CD4-positive, alpha-beta T cell treated with Interleukin-17A for 4 hours (primary cell): ENCODE measurements at places on chromosomes 4 and X.

- no peak for DNase-seq
These were observed 68.0 kb downstream of the ADRA2C start for GRCh38 chr4:3834186-3834662.

- no peak for DNase-seq
These were observed 58.5 kb upstream of the HELT start for GRCh38 chr4:184959786-184960185.

GRCh38 chr4:168028970-168029597 lies 63.3 kb upstream of the ANXA10 start:
- DNase-seq: no peak

DNA sequence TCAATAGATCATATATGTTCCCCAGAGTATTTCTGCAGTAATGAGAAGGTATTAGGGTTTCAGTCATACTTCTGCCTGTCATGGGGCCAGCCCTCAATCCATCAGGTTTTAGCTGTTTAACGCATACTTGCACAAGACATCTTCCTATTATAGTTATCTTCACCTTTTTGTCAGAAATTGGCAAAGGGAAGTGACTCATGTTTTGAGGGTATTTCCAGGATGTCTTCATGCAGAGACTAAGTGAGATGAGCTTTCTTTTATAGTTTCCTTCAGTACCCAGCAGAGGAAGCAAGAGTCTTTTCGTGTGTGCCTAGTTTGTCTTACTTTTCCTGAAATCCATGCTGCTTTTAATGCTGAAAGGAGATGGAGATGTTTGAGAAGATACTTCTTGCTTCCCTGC lies 9.5 kb downstream of the CSTF2 start:
- DNase-seq: peak; percentile 12

DNA sequence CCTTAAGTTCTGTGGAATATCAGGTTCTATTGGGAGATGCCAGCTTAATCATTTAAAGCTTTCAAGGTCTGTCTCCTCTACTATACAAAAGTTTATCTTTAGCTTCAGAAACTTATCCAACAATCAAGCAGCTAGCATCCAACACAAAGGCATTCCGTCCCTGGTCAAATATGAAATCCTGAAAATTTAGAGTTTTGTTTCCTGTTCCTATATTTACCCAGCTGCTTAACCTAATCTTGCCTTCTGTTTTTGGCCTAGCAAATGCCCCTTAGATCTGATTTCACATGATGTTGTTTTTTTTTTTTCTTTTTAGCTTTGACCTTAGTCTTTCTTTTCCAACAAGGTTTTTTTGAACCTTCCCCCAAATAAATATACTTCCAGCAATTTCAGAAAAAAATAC lies 33.8 kb downstream of the FAM13A start:
- DNase-seq: no peak

GRCh38 chr4:161829591-161829990 lies 334.2 kb downstream of the FSTL5 start:
- no peak for DNase-seq

GRCh38 chr4:67393699-67394281 lies 151.5 kb downstream of the CENPC start:
- peak; percentile 33 for DNase-seq

DNA sequence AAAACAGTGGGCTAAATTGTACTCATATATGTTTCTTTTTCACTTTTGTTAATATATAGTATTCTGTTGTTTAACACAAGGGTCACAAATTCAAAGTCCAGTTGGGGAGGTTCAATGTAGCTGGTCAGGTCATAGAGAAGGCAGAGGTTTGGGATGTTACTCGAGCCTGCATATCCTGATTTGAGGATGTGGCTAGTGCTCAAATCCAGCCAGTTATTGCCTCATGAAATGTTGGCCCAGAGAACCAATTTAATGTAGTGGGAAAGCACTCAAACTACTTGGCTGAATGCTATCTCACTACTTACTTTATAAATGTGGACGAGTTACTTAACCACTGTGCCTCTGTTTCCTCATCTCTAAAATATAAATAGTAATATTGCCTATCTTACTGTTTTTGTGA lies 12.5 kb downstream of the USO1 start:
- no peak for DNase-seq

GRCh38 chr4:99885063-99885664 lies 9.1 kb downstream of the LAMTOR3 start:
- peak; percentile 39 for DNase-seq

DNA sequence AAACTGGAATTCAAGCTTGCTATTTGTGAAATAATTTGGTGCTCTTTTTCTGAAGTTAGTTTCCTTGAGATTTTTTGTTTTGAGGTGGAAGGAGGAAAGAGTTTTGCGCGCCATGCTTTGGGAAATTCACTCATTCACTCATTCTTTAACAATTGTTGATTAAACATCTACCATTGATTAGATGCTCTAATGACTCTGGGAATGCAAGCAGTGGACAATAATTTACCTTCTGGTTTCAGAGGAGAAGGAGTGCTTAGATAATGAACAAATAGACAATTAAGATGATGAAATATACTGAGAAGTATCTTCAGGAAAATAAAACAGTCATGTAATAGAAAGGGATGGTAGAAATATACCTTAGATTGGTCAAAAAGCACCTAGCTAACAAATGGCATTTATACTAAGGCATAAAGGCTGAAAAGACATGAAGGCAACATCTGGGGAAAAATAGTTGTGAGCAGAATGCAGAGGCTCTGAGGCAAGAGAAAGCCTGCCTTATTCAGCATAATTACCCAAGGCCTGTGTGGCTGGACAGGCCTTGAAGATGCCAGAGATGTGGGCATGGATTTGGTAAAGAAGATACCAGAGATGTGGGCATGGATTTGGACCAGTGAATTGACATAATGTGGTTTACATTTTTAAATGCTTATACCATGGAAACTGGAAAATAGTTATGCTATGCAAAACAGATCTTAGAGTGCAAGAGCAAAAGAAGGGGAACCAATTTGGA lies 2.7 kb upstream of the COMMD8 start:
- no peak for DNase-seq

DNA sequence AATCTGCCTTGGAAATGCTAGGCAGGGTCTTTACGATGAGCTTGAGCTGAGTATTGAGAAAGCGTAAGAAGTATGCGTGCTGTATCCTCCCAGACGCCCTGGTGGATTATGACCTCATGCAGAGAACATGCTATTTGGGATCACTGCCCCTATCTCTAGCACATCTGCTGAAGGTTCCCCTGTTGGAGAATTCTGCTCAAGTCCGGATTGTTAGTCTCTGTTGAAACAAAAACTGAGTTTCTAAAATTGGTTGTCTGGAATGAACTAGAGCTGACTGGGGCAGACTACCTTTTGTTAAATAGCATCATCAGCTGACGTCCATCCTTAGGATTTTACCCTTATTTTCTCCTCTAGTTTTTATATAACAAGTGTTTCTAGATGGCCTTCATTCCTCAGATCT lies 7.5 kb downstream of the FHDC1 start:
- DNase-seq: no peak

DNA sequence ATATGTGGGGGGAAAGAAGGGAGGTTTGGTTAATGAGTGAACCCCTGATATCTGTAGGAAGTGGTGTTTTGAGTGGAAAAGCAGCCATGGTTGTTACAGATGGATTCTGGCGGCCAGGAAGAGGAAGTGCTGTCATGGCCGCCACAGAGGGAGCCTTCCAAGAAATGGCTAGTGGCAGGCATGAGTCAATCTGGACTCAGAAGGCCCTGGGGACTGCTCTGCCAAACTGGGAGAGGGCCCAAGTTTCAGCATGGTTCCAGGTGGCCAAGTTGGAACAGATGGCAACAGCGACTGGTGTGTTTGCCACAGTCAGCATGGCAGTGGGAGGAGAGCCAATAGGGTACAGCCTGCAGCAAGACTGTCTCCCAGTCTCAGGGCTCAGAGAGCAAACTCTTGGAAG lies 32.5 kb downstream of the ETDB start:
- DNase-seq: no peak

DNA sequence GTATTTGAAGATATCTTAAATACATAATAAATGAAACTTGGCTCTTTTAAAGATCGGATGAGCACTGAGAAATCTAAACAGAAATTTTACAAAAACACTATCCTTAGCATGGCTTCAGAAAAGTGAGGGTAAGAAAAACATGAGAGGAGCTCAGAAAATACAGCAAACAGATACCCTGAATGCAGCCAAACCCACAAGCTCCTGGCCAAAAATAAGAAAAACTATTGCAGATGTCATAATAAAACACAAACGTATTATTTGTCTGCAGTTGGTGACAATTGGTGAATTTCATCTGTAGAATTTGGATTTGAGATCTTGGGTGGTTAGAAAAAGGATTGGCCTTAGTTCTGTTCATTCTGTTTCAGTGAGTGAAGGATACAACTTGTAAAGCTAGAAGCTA lies 603.9 kb downstream of the INPP4B start:
- DNase-seq: no peak

GRCh38 chr4:102447413-102447812 lies 53.7 kb upstream of the NFKB1 start:
- DNase-seq: no peak

DNA sequence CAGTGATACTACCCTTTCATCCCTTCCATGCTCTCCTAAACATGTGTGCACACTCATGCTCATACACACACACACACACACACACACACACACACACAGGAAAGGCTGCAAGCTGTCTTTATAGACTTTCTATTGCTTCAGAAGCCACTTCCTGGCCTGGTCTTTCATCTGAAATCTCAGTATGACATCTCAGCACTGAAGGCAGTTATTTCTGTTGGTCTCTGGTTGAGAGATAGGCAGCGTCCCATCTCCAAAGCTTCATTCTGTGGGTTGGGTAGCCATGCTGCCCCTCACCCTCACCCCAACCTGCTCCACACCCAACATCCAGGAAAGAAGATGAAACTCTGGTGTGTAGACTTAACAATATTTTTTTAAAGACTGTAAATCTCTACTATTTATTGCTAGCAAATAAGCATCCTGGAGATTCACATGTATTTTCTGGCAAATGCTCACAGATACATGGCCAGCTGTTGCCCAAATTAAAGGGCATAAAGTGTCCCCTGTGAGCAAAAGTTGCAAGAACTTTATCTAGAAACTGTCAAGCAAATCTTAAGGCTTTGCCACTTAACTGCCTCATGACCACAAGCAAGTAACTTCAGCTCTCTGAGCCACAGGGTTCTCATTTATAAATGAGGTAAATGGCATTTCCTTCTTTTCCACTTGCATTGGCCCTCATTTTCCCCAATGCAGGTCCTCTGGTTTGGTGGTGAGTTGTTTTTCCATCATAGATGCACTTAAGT lies 189.8 kb upstream of the AFF2 start:
- peak; percentile 72 for DNase-seq

DNA sequence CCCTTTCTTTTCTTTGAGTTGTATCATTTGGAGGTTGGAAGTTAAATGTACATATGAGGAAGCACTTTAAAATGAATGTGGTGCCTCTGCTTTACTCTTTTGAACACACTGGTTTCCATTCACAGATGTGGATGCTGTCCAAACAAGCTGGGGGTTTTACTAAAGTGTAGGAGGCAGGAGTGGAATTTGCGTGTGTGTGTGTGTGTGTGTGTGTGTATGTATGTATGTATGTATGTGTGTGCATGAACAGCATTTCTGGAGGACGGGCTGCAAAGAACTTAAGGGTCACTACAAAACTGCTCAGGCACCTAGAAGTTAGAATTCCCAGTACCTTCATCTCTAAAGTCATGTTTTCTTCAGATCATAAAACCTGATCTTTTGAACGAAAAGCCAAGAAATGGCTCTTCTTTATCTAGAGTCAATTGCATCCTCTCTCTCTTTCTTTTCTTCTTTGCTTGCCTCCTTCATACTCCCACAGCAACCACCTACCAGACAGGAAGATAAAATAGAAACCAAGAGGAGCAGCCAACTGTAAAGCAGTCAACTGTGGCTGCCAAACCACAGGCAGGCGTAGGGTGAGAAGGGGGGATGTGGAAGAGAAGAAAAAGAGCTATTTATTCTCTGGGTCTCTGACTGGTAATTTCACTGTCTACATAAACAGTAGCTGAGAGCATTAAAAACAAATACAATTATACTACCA lies 177.0 kb upstream of the RASGEF1B start:
- peak; percentile 51 for DNase-seq

- DNase-seq: peak; percentile 33
These were observed 52.9 kb upstream of the HPF1 start for GRCh38 chr4:169810325-169811323.

- DNase-seq: no peak
These were observed 34.4 kb downstream of the FAM13A start for GRCh38 chr4:89022426-89023128.

- DNase-seq: no peak
These were observed 47.9 kb downstream of the ZNF827 start for GRCh38 chr4:145890689-145891088.

GRCh38 chr4:156517546-156517945 lies 454.1 kb downstream of the PDGFC start:
- no peak for DNase-seq

GRCh38 chr4:176575141-176575730 lies 217.5 kb downstream of the VEGFC start:
- DNase-seq: no peak

- DNase-seq: no peak
These were observed 205.8 kb downstream of the STK32B start for GRCh38 chr4:5257086-5257485.

DNA sequence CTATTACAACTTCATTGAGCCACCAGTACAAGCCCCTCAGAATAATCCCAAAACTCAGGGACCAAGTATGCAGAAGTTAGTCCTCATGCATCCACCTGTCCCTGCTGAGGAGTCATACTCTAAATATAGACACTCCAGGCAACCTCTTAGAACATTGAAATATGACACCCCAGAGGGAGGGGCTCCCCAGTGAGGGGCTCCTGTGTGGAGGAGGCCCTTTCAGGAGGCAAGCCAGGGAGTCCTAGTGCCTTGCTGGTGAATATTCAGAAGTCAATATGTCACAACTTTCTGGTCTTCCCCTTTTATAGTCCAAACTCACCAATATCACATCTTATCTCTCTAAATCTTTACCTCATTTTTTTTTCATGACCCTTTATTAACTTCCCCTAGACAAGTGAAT lies 1.6 kb upstream of the ARMCX6 start:
- no peak for DNase-seq

DNA sequence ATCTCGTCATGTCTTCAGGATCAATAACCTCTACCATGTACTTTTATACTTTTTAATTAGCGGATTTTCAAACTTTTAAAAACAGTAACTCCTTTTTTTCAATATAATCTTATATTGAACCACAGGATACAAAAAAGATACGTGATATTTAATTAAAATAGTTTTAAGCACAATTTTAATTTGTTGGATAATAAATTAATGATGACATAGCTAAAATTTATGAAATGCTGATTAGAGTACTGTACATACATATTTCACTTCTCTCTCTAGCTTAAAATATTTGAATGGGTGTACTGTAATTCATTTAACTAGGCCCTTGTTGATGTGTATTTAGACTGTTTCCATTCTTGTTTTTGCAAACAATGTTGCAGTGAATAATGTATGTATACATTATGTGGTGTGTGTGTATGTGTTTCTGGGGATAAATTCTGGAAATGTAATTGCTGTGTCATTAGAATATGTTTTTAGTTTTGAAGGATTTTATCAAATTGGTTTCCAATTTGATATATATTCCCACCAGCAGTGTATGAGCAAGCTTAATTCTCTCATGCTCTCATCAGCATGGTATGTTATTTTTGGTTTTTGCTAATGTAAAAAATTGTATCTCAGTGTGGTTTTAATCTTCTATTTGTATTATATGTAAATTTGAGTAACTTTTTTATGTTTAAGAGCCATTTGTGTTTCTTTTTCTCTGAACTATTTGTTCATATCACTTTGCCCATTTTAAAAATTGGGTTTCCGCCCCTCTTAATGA lies 66.4 kb downstream of the CDKL5 start:
- DNase-seq: no peak
